ENCODE measurements at places on chromosomes 2 and 18.

DNA sequence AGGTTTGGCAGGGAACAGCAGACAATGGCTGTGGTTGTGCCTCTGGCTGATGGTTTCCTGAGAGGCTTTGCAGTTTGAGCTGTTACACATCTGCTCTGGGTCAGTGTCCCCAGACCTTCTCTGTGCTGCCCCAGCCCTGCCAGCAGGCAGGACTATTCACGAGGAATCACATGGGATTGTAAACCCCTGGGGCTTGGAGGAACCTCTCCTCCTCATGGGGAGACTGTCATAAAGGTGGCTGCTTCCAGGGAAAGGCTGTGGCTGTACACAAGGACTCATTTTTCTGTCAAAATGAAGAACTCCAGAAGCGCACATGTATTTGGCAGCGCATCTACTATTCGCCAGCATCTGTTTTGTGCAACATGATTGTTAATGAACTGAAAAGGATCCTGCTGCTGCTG is 142.6 kb upstream of the CYP1B1 start:
- no peak for DNase-seq

DNA sequence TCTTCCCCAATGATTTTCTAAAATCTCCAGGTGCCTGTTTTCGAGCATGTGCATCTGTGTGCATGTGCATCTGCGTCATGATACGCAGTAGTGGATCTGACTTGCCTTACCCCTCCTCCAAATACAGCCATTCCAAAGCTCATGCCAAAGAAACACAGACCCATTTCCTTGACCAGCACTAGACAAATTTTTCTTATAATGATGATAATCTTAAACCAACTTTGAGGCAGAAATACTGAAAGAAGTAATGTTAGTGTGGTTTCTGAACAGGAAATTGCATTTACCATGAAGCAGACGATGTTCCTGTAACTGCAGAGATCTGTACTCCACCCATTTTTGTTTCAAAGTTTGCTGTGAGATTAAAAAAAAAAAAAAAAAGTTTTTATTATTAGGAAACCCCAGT is 25.6 kb downstream of the CYTIP start:
- no peak for DNase-seq

DNA sequence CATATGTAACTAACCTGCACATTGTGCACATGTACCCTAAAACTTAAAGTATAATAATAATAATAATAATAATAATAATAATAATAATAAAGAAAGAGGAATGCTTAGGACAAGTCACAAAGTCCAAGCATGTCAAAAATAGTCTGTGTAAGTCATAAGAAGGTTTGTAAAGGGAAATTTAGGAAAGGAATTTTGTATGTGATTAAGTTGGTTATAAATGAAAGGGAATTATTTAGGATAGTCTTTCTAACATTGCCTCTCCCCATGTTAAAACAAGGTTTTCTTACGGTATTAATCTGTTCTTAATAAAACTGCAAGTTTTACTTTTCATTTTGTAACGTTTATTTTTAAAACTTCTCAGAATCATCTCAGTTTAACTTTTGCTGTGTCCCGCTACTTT is 62.8 kb downstream of the SESTD1 start:
- DNase-seq: no peak

GRCh38 chr2:114700440-114700839 is 258.0 kb downstream of the DPP10 start:
- no peak for DNase-seq

- no peak for DNase-seq
Observed at GRCh38 chr2:159446817-159447216, 160.3 kb upstream of the WDSUB1 start.

DNA sequence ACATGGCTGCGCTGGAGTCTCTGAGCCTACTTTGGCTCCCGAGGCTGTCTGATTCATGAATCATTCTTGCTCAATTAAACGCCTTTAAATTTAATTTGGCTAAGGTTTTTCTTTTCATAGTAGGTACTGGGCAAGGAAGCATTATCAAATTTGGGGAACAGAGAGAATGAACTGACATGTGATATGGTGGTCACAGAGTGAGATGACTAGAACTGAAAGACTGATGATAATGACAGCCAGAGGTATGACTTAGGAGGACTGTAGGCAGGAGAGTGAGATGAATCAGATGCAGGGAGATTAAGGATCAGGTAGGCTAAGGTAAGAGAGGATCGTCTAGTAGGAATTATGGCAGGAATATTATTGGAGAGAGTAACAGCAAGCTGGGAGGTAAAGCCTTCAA is 40.9 kb upstream of the ST8SIA3 start:
- DNase-seq: no peak

DNA sequence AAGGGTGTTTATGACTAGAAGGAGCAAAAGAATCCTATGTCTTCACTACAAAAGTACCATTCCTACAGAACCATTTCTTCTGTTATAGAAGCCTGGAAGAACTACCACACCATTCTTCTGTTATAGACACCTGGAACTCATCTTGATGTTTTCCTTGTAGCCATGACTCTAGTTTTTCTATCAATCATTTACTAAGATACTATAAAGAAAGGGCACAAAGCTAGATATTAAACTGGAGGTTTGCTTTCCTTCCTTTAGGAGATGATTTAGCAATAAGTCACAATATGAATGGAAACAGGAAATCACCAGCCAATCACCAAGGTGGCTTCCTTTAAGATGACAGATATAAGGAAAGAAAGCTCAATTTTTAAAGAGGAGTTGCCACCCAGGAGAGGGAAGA is 100.3 kb upstream of the NEUROD1 start:
- no peak for DNase-seq

DNA sequence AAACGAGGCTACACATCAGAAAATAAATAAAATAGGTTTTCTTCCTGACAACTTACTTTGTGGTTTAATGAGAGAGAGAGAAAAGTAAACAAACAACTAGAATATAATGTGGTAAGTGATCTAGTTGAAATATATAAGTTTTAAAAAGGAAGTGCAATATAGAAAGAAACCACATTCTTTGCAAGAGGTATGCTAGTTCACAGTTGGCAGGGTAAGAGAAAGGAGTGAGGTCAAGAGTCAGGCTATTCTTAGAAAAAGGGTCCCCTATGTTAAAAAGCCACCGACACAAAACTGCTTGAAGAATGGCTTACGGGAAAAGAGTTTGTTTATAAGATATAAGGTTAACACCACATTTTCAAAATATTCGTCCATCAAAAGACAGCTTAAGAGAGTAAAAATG is 462.1 kb downstream of the ERBB4 start:
- DNase-seq: no peak

DNA sequence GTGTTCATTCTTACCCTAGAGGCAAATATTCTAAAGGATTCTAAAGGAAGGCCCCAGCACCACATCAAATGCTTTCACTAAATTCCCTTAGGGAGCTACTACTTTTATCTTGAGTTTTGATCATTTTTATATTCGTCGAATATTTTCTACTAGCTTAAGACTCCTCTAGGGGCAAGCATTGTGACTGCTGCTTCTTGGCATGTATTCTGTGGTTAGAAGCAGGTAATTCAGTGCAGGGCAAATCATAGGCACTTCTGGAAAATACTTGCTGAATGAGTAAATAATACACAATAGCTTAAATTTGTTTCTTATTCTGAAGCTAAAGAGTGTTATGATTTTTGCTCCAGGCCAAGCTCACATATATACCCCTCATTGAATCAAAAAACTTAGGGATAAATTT is 136.4 kb downstream of the LRP2 start:
- no peak for DNase-seq

DNA sequence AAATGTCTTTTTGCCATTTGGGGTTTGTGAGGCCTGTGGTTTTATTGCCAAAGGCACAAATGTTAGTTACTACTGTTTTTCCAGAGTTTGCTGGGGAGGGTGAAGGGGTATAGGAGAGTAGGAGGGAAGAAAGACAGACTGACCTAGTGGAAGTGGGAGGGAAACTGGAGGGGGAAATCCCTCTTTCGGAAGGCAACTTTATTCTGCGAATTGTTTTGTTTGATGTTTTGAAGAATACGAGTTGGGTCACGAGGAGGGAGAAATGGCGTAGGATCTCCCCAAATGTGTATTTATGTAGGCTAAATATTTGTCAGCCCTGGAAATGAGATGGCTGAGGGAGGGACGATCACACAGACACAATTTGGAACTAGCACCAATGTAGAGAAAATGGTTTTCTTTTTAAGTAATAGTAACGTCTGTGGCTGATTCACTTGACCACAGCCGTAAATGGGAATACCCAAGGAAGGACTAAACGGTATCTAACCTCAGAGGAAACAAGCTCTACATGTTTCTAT is 172.3 kb downstream of the ICOS start:
- DNase-seq: no peak

- DNase-seq: no peak
Observed at GRCh38 chr2:172342611-172343010, 84.8 kb upstream of the ITGA6 start.
